ENCODE measurements at places on chromosomes 3 and 15. TPM values are rescaled to one million over a fixed set of nuclear protein-coding genes. Genes with fewer than 3 reads are reported as not detected.

KIF15 gene
- 15.5 TPM for total RNA-seq

STRC gene
- total RNA-seq = not detected

RGMA gene
- total RNA-seq = 5.7 TPM

SLC9C1 gene
- not detected for total RNA-seq

VGLL3 gene
- 15.8 TPM for total RNA-seq

CCRL2 gene
- total RNA-seq = not detected

SCAANT1 gene
- total RNA-seq = not detected

CAMK2N2 gene
- not detected for total RNA-seq

HRG gene
- total RNA-seq = not detected

CLDN18 gene
- total RNA-seq = not detected

MLF1 gene
- total RNA-seq = 6.6 TPM

SERINC4 gene
- 0.15 TPM for total RNA-seq

MCF2L2 gene
- total RNA-seq = 3.2 TPM

LRRC31 gene
- total RNA-seq = not detected

TBC1D21 gene
- not detected for total RNA-seq

ROPN1 gene
- not detected for total RNA-seq

LDHAL6B gene
- not detected for total RNA-seq

LMLN gene
- total RNA-seq = 4.9 TPM

CDC25A gene
- total RNA-seq = 16.5 TPM

RARB gene
- total RNA-seq = 8.7 TPM

GPR62 gene
- total RNA-seq = 0.15 TPM

CERS3 gene
- not detected for total RNA-seq

EFHB gene
- total RNA-seq = not detected

FAM107A gene
- 1.3 TPM for total RNA-seq

SMCO1 gene
- 0.34 TPM for total RNA-seq

ALDH1L1 gene
- 0.15 TPM for total RNA-seq

Measured in bronchus fibroblast of lung (primary cell).